ENCODE measurements at places on chromosomes 16 and 17.

GRCh38 chr17:59707971-59708430 lies 547 bp downstream of the VMP1 start:
- DNase-seq: no peak

DNA sequence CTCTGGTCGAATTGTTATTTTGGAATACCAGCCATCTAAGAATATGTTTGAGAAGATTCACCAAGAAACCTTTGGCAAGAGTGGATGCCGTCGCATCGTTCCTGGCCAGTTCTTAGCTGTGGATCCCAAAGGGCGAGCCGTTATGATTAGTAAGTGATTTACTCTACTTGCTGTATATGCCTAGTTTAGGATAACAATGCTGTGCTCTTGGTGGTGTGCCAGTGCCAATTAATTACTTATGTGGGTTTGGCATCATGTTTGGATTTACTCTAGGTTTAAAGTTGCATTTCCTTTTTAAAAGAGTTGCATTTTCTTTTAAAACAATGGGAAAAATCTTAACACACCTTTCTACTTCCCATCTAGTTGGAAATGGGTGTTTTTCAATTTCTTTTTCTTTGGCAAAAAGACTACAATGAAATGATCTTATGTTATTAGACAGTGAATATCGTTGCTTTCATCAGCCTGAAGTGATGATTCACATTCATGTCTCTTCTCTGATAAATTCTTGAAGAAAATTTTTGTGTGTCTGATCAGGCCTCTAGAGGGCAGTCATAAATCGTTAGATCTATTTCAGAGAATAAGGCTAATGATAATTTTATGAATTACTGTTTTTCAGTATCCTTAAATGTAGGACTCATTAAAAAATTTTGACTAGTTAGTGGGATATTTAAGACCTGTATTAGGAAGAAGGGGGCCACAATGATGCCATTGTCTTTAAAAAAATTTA lies 5.6 kb downstream of the SF3B3 start:
- no peak for DNase-seq

DNA sequence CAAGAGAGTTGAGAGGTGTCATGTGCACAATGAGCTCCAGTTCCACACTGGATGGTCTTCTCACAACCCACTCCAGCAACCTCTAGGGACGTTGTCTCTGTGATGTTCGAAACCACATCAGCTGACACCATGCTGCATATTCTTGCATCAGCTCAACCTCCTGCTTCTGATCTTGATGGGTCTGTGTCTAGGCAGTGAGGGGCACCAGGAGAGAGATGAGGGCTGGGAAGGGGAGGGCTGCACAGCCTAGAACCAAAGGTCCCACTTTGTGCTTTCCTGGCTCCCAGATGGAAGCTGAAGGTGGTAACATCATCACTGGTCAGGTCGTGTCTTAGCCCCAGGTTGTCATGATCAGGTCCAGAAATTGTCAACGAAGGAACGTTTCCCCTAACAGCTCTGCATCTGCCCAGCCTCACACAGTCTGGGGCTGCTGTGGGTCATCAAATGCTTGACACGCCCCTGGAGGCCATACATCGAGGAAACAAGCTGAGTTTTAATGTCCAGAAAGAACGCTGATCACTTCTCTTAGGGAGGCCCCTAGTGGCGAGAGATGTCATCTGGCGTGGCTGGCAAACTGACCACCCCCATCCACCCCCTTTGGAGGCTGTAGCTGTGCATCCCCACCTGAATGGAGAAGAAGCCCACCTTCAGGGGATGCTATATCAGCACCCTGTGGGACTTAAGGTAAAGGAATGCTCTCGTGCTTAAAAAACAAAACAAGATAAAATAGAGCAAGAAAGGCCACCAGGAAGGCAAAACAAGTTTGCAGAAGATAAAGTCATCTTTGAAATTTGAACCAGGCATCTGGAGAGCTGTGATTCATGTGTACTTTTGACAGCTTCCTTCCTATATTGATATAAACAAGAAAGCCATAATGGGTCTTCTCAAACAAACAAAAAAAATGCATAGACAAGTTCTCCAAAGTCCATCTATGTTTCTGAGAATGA lies 58.3 kb downstream of the WIPI1 start:
- DNase-seq: no peak

DNA sequence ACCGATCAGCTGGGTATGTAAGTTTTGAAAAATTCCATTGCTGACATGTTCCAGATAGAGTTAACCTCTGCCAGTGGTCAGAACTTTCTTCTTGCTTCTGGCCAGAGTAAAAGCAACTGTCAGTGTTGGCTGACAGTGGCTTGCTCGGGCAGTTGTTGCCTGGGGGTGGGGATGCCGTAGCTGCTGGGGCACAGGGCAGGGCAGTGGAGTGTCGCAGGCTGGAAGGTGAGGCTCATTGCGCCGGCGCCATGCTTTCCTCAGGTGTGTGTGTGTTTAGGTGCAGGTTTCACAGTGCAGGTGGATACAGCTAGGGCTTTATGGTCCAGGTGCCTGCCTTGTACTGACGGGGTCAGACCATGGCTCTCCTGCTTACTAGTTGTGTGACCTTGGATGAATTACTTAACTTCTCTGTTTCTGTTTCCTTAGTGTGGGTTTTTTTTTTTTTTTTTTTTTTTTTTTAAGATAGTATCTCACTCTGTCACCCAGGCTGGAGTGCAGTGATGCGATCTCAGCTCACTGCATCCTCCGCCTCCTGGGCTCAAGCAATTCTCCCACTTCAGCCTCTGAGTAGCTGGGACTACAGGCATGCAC lies 156.4 kb downstream of the SNX29 start:
- no peak for DNase-seq

GRCh38 chr16:77221482-77221881 lies 22.3 kb downstream of the SYCE1L start:
- no peak for DNase-seq

GRCh38 chr17:18015593-18015992 lies 23.4 kb downstream of the ATPAF2 start:
- no peak for DNase-seq

- no peak for DNase-seq
These were observed 63.1 kb downstream of the SEC14L1 start for GRCh38 chr17:77203846-77204245.

DNA sequence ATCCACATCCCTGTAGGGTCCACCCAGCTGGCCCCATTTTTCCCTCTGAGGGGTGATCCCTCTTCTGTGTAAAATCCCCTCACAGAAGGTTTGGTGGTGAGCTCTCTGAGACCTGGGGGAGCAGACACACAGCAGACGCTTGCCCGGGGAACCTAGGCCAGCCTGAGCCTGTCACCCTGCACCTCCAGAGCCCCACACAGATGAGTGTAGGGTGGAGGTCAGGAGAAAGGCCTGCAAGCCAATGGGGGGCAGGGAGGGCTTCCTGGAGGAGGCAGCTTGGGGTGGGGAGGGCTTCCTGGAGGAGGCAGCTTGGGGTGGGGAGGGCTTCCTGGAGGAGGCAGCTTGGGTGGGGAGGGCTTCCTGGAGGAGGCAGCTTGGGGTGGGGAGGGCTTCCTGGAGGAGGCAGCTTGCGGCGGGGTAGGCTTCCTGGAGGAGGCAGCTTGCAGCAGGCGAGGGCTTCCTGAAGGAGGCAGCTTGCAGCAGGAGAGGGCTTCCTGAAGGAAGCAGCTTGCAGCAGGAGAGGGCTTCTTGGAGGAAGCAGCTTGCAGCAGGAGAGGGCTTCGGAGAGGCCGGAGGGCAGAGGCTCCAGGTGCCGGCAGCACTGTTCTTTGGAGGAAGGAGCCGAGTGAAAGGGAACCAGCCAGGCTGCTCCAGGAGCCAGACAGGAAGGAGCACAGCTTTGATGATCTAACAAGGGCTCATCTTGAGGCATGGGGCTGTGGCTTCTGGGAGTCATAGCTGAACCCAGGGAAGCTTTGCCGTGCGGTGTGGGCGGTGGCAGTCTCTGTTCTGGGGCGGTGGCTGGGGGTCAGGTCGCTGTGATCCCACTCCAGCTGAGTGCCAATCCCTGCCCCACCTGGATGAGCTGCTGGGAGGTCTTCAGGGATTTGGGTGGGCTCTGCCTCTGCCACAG lies 83.7 kb upstream of the ZNF469 start:
- DNase-seq: no peak

DNA sequence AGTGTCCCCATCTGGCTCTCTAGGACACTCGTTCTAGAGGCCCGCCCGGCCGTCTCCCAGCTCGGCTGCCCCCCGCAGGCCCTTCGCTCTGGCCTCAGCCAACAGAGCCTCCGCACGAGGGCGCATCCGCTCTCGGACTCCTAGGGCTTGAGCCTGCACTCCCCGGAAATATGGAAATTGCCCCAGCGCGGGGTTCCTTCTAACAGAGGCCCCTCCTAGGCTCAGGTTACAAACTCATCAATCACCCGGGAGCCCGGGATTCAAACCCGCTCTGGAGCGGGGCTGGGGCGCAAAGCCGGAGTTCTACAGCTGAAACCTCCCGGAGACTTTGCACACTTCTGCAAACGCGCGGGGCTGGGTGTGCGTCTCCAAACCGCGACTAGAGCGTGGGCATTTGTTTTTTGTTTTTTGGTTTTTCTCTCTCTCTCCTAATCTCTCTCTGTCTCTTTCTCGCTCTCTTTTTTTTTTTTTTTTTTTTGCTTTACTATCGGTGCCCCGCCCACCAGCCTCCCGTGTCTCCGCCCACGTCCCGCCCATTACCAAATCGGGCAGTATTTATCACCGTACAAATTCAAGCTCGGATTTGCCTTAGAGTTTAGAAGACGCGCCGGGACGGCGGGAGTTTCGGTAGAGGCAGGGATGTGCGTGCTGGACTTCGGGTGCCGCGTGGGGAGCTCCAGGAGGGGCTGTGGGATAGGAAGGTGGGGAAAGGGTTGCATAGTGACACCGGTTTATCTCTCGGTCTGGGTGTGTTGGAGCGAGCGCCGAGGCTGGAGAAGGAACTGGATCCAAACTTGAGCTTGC lies 2.4 kb upstream of the FOXL1 start:
- DNase-seq: no peak

DNA sequence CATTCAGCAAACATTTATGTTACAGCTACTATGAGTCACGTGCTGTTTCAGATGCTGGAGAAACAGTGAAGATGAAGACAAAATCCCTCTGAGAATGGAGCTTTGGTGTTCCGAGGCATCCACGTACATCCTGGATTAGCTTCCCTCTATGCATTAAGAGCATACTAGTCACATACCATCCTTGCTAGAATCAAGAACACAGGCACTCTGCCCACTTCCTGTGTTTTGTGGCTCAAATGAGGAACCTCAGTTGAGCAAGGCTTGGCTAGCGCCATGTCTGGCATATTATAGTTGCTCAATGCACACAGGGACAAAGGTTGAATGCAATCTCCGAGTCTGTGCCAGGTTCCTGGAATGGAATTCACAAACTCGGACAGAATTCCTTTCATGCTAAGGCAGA lies 297.5 kb downstream of the XYLT1 start:
- no peak for DNase-seq

GRCh38 chr16:77850636-77851333 lies 62.4 kb downstream of the VAT1L start:
- no peak for DNase-seq

DNA sequence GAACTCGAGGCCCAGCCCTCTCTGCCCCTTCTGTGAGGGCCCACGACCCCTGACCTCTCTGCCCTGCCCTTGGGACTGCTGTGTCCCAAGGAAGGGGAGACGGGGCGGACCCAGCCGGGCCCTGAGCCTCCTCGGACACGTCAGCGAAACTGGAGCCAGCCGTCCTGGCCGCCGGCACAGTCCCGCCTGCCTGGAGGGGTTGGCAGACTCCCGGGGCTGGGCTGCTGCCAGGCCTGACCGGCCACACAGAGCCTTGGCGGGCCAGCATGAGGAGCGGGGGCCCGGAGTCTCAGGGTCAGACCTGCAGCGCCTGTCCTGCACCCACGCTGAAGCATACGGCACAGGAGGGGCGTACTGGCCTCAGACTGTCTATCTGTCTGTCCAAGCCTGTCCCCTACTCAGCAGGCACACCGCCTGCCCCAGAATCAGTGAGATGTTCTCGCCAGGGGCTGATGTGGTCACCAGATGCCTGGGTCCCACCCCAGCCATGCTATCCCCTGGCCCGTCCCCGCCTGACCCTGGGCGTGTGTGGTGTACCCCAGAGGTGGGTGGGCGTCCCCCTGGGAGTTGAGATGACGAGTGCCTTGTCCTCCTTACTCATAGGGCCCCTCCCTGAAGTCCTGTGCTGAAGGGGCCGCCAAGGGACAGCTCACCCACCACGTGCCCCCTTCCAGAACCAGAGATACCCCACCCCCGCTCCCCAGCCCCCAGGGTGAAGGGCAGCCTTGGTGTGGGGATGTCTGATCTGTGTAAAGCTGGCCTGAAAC lies 4.7 kb downstream of the VASN start:
- DNase-seq: no peak

- no peak for DNase-seq
These were observed 269.1 kb downstream of the CDH13 start for GRCh38 chr16:82895843-82896242.

GRCh38 chr16:19094542-19095365 lies 19.0 kb upstream of the ITPRIPL2 start:
- DNase-seq: no peak

DNA sequence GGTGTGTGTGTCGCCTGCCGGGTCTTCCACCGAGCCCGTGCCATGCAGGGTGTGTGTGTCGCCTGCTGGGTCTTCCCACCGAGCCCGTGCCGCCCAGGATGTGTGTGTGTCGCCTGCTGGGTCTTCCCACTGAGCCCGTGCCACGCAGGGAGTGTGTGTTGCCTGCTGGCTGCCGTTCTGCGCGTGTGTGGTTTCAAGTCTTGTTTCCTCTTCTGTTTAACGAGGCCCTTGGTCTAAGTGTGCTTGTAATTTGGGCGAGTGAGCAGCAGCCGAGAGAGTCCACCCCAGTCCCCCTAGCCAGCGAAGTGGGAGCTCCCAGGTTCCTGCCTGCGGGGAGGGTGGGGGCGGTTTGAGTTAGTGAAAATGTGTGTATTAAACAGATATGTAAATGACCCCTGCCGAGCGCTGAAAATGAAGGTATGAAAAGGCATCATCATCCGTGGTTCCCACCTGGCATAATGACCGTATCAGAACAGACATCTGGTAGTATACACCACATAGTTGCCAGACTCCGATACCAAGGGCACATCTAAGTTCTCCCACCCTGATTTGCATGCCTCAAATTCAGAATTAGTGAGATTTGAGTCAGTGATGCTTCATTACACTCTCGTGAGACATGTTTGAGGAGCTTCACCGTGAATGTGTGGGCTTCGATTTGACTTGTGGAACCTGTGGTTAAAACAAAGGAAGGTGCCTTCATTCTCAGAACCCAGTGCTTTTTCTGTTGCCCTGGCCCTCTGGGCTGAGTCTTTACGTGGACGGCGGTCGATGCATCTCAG lies 114.5 kb upstream of the CHMP6 start:
- no peak for DNase-seq

DNA sequence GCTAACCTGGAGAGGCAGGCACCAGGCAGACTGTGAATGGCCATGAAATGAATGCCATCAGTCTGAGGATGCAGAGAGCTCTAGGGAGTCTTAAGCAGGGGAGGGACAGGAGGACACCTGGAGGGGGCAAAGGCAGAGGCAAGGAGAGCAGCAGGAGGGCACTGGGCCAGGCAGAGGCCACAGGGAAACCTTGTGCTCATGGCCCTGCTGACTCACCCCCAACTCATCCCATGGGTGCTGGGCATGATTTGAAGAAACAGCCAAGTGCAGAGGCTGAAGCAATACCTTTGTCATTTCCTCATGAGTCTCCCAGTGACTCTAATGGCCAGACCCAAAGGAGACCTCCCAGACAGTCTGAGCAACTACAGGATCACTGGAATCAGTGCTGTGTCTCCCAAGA lies 141.4 kb downstream of the TMEM132E start:
- no peak for DNase-seq

Data from T-helper 1 cell (primary cell).